ENCODE measurements at places on chromosomes 1 and 21. TPM values are rescaled to one million over a fixed set of nuclear protein-coding genes. Genes with fewer than 3 reads are reported as not detected.

DNA sequence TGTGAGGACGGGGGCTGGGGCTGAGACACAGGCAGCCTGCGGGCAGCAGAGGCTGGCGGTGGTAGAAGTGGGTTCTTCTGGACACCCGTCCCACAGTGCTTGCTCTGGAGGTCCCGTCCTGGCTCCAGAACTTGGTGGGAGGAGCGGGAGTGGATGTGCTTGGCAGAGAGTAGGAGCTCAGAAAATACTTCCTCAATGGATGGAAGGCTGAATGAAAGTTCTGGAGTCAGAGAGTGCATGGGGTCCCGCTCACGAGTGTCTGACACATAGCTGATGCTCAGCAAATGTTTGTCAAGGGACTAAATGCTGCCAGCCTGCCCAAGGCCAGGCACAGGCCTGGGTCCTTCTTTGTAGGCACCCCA, 13.4 kb upstream of the NES start:
- H3K4me3 ChIP-seq = no peak overlapping the region
- no peak for DNase-seq
- H3K27me3 ChIP-seq = peaks cover 32% of the 10 kb centered on the region

GRCh38 chr1:29315262-29315661, 78.9 kb downstream of the PTPRU start:
- peaks cover 12% of the 10 kb centered on the region for H3K27me3 ChIP-seq
- peaks cover 6% of the 10 kb centered on the region for H3K4me1 ChIP-seq
- no peak overlapping the region for H3K4me3 ChIP-seq
- no peak overlapping the region for H3K27ac ChIP-seq
- peaks cover 9% of the 10 kb centered on the region for H3K36me3 ChIP-seq

DNA sequence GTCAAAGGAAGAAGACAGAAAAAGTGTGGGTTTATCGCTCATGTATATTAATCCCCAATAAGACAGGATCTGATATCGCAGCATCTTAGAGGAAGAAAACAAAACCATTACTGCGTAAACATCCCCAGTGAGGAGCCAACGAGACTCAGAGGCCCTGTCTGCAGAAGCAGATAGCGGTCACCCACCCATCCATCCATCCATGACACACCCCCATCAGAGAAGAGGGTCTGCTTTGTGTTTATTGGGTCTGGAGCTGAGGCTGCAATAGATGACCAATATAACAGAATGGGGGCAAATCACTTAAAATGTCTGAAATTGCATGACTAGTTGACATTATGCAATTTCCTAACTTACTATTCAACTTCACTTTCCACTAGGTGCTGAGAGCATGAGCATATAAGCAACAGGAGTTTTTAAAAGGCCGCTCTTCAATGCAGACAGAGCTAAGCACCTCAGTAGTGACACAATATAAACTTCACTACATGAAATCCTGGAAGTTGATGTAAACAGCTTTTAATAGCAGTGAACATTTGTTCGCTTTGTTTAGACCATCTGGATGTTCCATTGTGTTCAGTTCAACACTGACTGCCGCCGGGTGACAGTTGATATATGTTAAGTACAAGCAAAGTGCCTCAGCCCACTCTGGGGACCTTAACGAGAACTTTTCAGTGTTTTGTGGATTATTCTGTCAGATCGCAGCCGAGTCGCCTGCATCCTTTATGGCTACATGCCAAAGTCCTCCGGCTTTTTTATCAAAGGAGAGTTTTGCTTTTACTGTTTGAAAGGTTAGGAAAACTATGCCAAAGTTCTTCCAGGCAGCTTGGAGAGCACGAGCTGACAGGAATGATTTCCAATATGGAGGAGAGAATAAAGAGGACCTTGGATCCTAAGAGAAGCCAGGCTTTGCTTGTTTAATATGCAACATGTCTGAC, 167.5 kb downstream of the ZNF281 start:
- H3K27me3 ChIP-seq = peaks cover 3% of the 10 kb centered on the region
- peak; percentile 35 for DNase-seq
- H3K4me1 ChIP-seq = peaks cover 54% of the 10 kb centered on the region

GRCh38 chr1:231376875-231377549, 38.9 kb downstream of the SPRTN start:
- H3K36me3 ChIP-seq = no peaks in the 10 kb centered on the region
- H3K27ac ChIP-seq = no peak overlapping the region
- H3K4me3 ChIP-seq = no peak overlapping the region
- DNase-seq = no peak

DNA sequence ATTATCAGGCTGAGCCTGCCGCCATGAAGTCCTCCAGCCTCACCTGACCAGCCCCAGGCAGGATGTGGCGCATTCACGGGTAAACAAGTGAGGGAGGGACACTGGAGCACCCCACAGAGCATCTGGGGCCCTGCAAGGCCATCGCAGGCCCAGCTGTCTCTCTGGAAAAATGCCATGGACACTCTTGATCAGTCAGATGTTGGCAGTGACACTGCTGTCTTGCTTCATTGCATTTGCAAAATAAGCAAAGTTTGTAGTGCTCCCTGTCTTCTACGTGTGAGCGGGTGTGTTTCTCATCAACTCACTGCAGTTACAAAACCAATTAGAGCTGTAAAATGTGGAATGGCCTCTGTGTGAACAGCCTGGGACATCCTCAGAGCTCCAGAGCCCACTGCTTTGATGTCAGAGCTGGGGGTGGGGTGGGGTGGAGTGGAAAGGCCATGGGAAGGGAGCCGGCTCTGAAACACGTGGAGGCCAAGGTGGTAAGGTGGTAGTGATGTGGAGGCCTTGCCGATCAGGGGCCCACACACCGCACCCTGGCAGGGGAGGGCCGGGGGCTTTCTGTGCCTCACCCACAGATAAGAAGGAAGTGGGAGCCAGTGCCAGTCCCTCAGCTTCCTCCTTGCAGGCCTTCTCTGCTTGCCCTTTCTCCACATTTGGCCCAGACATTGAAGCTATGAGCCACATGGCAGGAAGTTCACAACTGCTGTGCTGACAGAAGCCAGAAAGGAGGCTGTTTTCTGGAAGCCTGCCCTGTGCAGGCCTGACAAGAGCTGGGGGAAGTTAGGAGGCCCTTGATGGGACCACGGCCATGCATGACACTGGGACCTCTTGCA, 254.9 kb downstream of the RHOU start:
- H3K27ac ChIP-seq = no peak overlapping the region
- H3K4me3 ChIP-seq = no peak overlapping the region
- no peak for DNase-seq
- H3K27me3 ChIP-seq = peaks cover 3% of the 10 kb centered on the region
- peaks cover 40% of the 10 kb centered on the region for H3K4me1 ChIP-seq

DNA sequence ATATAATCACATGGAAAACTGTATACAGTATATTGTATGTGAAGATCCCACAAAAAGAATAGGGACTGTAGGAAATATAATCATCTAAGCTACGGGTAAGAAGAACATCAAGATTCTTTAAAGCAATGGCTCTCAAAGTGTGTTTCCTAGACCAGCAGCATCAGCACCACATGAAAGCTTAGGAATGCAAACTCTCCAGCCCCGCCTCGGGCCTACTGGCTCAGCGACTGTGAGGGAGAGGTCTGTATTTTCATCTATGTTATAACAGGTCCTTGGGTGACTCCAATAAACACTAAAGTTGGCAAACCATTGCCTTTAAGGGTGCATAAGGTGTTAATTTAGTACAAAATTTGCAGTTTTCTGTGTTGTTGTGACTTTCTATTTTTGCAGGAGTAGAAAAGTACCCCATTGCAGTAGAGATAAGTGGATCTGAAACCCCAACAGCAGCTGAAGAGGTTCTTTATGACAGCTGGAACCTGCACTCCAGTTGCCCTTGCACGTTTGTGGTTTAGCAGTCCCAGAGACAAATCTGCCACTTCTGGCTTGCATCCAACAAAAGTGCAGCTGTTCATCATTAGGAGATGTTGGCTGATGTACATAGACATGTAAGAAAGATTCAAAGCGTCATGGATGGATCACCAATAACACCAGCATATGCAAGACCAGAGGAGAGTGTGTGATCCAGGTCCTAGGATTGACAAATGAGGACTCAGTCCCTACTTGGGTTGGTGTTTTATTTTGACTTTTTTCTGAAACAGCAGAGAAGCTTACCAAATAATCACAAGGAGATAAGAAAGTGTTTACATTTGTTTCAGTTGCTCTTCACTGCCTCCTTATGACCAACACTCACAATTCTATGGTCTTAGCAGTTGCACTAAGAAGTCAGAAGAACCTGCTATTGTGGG, 15.9 kb upstream of the IFNAR1 start:
- no peak overlapping the region for H3K27ac ChIP-seq
- peaks cover 11% of the 10 kb centered on the region for H3K4me1 ChIP-seq
- H3K27me3 ChIP-seq = peaks cover 5% of the 10 kb centered on the region
- DNase-seq = no peak
- no peak overlapping the region for H3K4me3 ChIP-seq
- H3K36me3 ChIP-seq = peaks cover 20% of the 10 kb centered on the region

DNA sequence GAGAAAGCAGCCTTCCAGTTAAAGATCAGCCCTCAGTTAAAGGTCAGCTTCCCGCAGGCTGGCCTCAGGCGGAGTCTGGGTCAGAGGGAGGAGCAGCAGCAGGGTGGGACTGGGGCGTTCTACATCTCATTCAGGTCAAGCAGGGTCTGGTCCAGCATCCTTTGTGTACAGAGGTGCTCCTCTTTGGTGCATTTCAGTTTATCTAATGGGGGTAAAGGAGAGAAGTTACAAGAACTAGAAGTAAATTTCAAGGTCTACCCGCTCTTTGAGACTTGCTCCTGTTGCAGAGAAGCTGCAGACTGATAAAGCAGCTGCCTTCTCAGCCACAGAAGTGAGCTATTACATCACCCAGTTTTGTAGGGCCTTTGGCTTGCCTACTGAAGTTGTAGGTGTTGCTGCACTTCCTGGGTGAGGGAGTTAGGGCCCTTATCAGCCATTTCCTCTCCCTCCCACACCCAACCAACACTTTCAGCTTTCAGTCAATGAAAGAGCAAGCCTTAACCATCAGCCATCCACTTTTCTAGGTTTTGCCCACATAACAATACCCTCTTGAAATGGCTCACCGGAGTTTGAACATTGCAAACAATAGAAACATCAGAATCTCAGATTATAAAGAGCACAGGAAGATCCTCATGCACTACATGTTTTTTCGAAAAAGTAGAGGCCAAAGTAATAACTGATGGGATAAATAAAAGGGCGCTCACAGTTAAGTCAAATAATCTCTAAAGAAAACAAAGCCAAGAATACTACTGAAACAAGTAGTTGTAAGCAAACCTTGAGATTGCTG, 2.8 kb upstream of the NUP210L start:
- no peak overlapping the region for H3K4me3 ChIP-seq
- H3K36me3 ChIP-seq = peaks cover 10% of the 10 kb centered on the region

- H3K27ac ChIP-seq = no peak overlapping the region
- H3K4me1 ChIP-seq = no peaks in the 10 kb centered on the region
- DNase-seq = no peak
- H3K36me3 ChIP-seq = no peaks in the 10 kb centered on the region
- peaks cover 2% of the 10 kb centered on the region for H3K27me3 ChIP-seq
These were observed 2.7 kb upstream of the NTNG1 start for GRCh38 chr1:107138166-107138565.

The NR5A2 gene
- total RNA-seq = 2.0 TPM

The SYTL1 gene
- total RNA-seq = 3.2 TPM

The EXOSC10 gene
- 111 TPM for total RNA-seq

The CAMK1G gene
- total RNA-seq = 2.0 TPM

The ESPN gene
- 25.7 TPM for total RNA-seq
